ENCODE measurements at places on chromosomes 1 and 21.
A peak's percentile ranks its signal among the peaks of the same experiment; 100 is the strongest.

- peak; percentile 50 for DNase-seq
Measured at GRCh38 chr1:39478126-39478915, 13.1 kb upstream of the BMP8A start.

DNA sequence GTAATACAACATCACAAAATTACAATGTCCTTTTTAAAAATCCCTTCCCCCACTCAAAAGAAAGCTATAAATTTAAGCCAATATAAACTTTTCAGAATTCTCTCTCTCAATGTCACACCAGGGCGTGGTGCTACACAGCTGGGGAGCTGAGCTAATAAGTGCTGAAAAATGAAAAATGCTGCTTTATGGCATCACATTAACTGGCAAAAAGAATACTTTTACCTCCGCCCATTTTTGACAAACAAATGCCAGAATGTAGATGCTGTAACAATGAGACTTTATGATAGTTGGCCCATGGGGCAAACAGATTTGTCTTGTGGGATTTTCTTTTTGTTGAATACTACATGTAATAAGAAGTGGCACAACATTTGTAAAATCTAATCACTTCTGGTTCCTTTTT lies 12.7 kb upstream of the LYPLAL1 start:
- no peak for DNase-seq

GRCh38 chr1:161013488-161014230 lies 7.3 kb downstream of the F11R start:
- peak; percentile 56 for DNase-seq

GRCh38 chr1:234186037-234186688 lies 187.1 kb upstream of the COA6 start:
- no peak for DNase-seq

DNA sequence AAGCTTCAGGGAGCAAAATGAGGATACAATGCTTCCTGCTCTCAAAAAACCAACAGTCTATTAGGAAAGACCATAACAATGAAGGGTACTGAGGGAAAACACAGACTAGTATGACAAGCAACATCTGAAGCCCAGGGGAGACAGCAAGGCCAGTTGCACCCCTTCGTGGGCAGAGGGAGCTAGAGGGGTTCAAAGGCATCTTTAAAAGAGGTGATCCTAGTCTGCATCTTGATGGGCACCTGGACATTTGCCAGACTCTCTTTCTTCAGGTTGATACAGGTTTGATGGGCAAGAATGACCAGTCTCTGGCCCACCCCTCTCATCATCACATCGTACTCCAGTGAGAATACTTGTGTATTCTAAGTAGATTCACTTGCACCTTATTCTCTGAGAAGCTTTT lies 177.7 kb downstream of the VAV3 start:
- DNase-seq, result no peak

DNA sequence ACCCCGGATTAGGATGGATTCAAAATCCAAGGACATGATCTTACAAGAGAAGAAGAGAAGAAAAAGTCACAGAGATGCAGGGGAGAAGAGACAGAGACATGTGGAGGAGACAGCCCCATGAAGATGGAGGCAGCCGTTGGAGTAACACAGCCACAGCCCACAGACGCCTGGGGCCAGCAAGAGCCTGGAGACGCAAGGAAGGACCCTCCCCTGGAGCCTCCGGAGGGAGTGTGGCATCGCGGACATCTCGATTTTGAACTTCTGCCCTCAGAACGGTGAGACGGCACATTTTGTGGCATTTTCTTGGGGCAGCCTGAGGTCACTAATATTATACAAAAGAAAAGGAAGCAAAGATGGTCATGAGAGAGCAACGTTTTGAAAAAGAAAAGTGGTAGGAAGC lies 28.8 kb downstream of the ABCG1 start:
- no peak for DNase-seq

Measured in fibroblast of skin of abdomen (primary cell).